Kidney tubule cell (primary cell): ENCODE measurements at places on chromosomes 2 and 18.

GRCh38 chr18:1302861-1303260, 398.2 kb downstream of the ADCYAP1 start:
- no peak for DNase-seq

- DNase-seq: peak; percentile 30
Measured at GRCh38 chr2:190563109-190563508, 28.6 kb upstream of the NEMP2 start.

DNA sequence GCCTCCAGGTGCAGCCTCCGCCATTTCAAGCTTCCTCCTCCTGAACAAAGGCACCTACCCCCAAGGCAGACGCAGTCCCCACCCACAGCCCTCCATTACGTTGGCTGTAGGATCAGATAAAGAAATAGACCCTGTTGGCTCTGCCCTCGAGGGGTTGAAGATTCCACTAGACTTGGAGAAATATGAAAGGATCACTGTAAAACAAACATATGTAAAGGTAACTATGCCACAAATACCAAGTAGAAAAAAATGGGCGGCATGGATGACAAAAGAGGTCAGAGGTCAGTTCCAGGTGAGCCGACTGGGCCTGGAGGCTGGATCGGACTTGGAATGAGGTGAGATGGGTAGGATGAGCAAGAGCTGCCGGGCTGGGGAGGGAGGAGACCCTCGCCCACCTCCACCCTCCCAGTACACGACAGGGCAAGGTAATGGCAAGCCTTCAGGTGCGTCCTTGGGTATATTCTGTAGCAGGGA, 84.8 kb upstream of the POMC start:
- DNase-seq: no peak

DNA sequence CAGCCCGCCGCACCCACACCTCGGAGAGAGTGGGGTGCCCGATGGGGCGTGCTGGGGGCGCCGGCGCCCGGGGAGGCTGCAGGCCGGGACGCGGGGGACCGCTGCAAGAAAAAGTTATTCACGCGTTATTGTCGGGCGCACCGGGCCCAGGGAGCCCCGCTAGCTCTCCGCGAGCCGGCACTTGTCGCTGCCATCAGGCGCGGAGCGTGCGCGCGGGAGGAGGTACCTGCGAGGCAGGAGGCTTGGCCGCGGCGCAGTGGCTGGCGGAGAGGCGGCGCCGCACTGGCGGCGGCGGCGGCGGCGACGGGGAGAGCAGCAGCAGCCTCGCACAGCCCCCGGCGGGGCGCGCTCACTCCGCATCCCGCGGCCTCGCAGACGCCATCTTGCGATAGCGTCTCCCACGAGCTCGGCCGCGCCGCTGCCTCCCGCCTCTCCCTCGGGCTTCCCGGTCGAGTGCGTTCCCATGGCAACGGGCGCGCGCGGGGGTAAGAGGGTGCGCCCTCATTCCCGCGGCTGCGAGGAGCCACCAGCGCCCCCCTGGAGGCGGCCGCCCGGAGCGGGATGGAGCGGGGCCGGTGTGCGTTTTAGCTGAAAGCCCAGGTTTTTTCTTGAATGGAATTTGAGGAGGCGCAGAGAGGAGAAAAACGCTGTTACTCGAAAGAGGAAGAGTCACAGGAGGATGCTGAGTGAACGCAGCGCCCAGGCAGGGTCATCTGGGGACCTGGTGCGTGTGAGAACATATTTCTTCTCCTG, at the start of gene CHN1:
Gene CHN1, minus strand, starts transcription at position 402 of the 753 bp plus-strand sequence. CDS start 469 bp downstream, outside the sequence.
- peak; percentile 78 for DNase-seq

DNA sequence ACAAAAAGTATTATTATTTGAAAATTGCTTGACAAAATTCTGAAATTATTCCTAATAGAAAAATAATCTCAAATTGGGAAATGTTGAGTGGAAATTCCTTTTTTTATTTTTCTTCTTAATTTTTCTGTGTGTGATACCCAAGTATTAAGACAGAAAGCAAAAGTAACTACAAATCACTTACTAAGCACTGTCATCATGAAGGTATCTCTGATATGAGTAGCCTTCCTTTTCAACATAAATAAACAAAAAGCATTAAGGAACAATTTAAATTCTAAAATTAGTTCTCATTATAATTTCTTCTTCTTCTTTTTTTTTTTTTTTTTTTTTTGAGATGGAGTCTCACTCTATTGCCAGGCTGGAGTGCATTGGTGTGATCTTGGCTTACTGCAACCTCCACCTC, 174.2 kb upstream of the RBMS1 start:
- DNase-seq: no peak

GRCh38 chr18:51953521-51953920, 386.5 kb upstream of the DCC start:
- DNase-seq: peak; percentile 33

DNA sequence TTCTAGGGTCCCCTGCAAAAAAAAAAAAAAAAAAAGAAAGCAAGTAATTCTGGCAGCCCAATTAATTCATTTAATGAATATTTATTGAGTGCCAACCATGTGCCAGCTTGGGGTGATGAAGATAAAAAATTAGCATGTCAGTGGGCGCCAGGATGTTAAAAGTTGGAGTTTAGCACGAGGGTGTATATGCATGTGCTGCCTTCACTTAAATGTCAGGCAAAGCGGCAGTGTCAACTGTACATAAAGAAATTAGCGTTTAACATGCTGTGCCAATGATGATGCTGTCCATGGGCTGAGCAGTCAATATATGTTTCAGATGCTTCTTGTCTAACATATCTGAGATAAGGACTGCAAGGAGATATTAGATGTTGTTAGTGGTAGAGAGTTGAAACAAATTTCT, 49.5 kb downstream of the ASAP2 start:
- DNase-seq: no peak

- no peak for DNase-seq
Measured at GRCh38 chr18:21841570-21841969, 101.0 kb downstream of the MIB1 start.
